Naive thymus-derived CD4-positive, alpha-beta T cell (primary cell): ENCODE measurements at places on chromosomes 12 and 14.
A peak's percentile ranks its signal among the peaks of the same experiment; 100 is the strongest.

- no peak for DNase-seq
Measured at GRCh38 chr14:76672123-76672522, 89.1 kb upstream of the VASH1 start.

- DNase-seq, result no peak
Measured at GRCh38 chr12:50839042-50839441, 3.7 kb upstream of the TMPRSS12 start.

- no peak for DNase-seq
Measured at GRCh38 chr14:89327771-89328212, 89.2 kb downstream of the FOXN3 start.

- DNase-seq, result peak; percentile 34
Measured at GRCh38 chr12:49838973-49839633, 3.8 kb downstream of the BCDIN3D start.

GRCh38 chr14:49581209-49582112, 4.7 kb downstream of the RPS29 start:
- DNase-seq, result no peak

DNA sequence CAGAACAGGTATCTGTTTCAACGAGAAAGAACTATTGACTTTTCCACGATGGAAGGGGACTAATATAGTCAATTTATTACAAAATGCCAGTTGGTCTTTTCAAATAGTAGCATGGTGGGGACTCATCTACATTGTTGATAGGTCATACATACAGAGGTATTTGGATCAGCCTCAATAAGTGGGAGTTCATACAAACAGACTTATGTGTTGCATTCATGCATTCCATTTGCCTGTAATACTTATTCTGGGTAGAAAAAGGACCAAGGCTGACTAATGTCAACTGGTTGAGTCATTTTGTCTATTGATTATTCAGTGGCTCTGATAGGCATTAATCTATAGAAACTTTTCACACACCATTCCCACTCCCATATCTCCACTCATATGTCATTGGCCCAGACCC, 41.5 kb upstream of the GLIPR1 start:
- DNase-seq, result no peak

DNA sequence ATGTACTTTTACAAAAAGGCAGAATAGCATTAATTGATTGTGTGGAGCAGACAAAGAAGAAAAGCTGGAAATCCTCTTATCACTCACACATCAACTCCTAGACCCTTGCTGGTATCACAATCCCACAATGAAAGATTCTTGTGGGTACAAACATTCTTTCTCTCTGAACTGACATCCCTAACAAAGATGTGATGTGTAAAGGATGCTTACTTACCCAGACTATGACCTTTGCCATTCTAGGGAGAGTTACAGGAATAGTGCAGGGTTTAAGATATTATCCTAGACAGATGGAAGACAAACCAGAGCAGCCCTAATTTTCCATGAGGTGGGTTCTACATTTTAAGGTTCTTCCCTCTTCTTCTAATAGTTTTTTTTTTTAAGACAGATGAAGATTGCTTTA, 60.4 kb upstream of the SLC6A15 start:
- no peak for DNase-seq

- no peak for DNase-seq
Measured at GRCh38 chr12:121916719-121917118, 1.7 kb upstream of the CFAP251 start.
